ENCODE measurements at places on chromosomes 12 and 14.

DNA sequence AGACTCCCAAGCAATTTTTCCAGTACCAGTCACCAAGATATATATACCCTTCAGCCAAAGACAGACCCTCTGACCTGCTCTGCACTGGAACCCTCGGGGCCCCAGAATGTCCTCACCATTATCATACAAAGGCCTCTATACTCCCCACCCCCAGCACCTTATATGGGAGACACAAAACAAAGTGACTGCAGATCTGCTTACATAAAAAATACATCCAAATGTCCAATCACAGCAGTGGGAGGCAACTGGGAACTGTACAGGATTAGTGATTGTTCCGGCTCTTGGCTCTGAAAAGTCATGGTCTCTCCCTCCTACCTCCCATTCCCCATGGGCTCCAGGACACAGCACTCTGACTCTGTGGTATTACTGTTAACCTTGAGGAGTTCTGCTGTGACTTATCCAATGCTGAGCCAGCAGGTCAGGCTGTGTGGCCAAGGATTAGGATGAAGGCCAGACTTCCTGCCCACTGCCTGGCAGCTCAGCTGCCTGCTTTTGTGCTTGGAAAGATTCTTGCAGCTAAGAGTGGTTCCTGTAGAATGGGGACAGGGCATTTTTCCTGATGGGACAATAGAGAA, 13.7 kb downstream of the OXA1L start:
- DNase-seq = no peak

GRCh38 chr12:120654656-120655055, 14.2 kb downstream of the CABP1 start:
- no peak for DNase-seq

DNA sequence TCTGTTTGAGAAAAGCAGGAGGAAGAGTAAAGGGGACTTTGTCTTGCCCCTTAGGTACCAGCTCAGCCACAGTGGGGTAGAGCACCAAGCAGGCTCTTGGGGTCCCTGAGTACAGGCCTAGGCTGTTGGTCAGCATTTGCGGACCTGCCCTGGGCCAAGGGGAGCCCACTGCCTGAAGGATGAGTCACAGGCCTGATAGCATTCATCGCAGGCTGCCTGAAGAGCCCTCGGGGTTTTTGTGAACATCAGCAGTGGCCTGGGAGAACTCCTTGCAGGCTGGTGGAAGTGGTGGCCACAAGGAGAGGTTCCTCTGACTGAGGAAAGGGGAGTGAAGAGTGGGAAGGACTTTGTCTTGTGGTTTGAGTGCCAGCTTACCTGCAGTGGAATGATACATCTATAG, 25.0 kb upstream of the P2RX7 start:
- DNase-seq = no peak

DNA sequence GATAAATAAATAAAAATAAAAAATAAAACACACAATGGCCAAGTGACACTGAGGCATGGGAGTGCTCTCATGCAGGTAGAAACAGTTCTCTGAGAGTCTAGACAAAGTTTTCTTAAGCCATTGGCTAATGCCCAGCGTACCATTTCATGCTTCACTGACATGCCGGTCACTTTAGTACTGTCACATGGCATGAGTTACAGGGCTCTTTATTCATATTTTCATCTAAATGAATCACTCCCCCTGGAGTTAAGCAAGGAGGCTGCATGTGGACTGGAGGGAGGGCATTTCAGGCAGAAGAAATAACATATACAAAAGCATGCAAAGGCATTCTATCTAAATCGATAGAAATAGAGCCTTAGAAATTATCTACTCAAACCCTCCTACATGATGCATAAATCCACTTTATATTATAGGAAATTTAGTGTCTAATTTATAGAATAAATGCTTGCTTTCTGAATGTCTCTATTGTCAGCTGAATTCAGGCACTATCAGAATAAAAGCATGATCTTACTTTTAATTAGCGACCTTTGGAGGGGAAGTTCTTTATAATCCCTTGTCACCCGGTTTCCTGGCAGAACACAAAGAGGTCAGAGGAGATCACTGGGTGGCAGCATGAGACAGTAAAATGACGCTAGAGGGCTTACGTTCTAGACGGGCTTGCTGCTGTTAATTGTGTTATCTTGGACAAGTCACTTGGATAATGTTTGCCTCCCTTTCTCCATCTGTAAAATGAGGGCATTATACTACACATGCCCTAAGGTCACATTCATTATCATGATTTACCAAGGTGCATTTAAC, 17.5 kb downstream of the DYRK4 start:
- DNase-seq = no peak

DNA sequence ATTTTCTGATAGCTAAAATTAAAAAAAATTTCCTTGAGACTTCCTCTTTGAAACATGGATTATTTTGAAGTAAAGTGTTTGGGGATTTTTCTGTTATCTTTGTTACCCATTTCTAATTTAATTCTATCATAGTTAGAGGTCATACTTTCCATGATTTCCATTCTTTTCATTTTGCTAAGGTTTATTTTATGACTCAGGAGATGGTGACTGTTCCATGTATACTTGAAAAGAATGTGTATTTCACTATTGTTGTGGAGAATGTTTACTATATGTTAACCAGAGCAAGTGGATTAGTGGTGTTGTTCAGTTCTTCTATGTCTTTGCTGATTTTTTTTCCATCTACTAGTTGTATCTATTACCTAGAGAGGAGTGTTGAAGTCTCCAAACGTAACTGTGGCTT, 250.5 kb upstream of the PELI2 start:
- peak; percentile 35 for DNase-seq

DNA sequence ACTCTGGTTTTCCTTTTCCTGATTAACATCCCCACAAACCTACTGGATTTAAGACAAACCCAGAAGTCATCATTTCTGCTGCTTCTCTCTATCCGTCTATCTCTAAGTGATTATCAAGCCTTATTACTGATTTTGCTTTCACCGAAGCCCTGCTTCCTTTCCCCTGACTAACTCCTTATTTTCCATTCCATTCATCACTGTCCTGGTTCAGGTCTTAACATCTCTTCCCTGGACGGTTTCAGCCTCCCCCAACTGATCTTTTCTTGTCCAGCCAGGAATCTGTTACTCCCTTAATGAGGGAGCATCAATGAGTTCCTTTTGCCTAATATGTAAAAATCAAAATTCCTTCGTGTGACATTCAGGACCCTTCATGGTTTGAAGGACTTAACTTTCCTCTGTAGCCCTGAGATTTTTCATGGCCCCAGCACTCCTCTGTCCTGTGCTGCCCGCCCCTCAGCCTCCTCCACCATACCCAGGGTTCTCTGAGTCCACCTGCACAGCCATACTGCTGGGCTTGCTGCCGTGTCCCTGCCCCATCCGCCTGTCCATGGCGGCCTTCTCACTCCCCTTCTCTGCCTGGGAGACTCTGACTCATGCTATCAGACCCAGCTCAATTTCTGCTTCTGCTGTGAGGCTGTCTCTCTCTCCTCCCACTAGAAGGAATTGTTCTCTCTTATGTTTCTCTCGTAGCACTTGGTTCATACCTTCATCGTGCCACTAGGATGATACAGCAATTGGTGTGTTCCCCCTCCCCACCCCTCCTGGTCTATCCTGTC, 167.8 kb upstream of the HIF1A start:
- no peak for DNase-seq

- peak; percentile 29 for DNase-seq
Observed at GRCh38 chr12:119060847-119061796, 79.8 kb downstream of the SRRM4 start.

- DNase-seq = no peak
Observed at GRCh38 chr14:106080922-106081321, 554.5 kb downstream of the TMEM121 start.

GRCh38 chr12:114864837-114865551, 181.0 kb upstream of the TBX3 start:
- no peak for DNase-seq

DNA sequence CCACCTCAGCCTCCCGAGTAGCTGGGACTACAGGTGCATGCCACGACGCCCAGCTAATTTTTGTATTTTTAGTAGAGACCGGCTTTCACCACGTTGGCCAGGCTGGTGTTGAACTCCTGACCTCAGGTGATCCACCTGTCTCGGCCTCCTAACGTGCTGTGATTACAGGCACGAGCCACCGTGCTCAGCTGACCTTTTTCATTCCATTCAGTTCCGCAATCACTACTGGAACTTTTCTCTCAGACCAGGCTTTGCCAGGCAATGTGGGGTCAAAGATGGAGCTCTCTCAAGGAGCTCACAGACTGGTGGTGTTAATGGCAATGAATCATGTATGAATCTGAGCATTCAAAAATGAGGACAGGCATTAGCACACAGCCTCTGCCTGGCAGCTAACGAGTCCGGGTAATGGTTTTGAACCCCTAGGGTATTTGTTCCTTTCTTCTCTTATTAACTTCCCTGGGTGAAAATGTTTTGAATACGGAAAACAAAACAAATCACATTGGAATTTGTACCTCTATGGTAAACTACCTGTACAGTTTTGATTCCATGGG, 9.4 kb upstream of the TCHP start:
- DNase-seq = no peak

- DNase-seq = no peak
Observed at GRCh38 chr12:47190905-47191304, 111.1 kb upstream of the AMIGO2 start.

DNA sequence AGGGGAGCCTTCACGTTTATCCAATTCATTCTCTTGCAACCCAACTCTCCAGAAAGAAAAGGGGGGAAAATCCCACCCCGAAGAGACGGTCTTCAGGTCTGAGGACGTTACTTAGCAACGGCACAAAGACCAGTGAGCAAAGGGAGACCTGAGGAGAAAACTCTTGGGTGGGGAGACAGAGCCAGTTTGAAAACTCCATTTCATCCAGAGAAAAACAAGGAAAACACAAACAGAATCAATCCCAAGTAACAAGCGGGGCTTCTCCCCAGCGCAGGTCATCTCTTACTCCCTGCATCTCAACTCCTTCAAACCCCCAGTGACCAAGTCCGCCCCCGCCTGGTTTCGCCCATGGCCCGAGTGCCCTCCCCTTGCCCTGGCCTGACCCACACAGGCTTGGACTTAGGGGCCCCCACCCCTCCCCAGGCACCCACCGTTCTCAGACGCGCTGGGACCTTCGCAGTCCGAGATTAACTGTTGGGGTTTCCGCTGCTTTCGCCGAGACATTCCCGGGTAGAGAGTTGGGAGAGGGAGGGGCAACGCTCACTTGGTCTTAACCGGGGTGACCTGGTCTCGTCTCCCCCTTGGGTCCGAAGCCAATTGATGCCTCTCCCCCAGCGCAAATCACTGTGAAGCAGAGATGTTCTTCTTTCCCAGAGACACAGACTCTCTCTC, 10.4 kb upstream of the SALL2 start:
- no peak for DNase-seq

GRCh38 chr12:32516230-32516629, 116.9 kb downstream of the FGD4 start:
- DNase-seq = no peak

Measured in foreskin keratinocyte (primary cell).